ENCODE measurements at places on chromosomes 5 and 9. TPM values are rescaled to one million over a fixed set of nuclear protein-coding genes. Genes with fewer than 3 reads are reported as not detected.

The PFN3 gene
- total RNA-seq: not detected

The EQTN gene
- not detected for total RNA-seq

The SMIM33 gene
- 0.54 TPM for total RNA-seq

The ACOT12 gene
- not detected for total RNA-seq

The C5orf58 gene
- total RNA-seq: not detected

The PRRX2 gene
- total RNA-seq: 1.5 TPM

The CCDC127 gene
- 6.0 TPM for total RNA-seq

The PALM2AKAP2 gene
- 5.2 TPM for total RNA-seq

The OR1J2 gene
- not detected for total RNA-seq

The RMRP gene
- 4,811 TPM for total RNA-seq

The PITX1 gene
- total RNA-seq: 0.51 TPM

The POLE3 gene
- total RNA-seq: 77.1 TPM

The CDC14B gene
- total RNA-seq: 2.2 TPM

The ISL1 gene
- total RNA-seq: not detected

The DNAI1 gene
- not detected for total RNA-seq

The OR13C8 gene
- not detected for total RNA-seq

The WWC1 gene
- total RNA-seq: not detected

The PTBP3 gene
- 158 TPM for total RNA-seq

The STK32A gene
- not detected for total RNA-seq

The CAMK4 gene
- total RNA-seq: 80.6 TPM

The CDKN2B gene
- 9.2 TPM for total RNA-seq

The PHPT1 gene
- 161 TPM for total RNA-seq

The LHX3 gene
- total RNA-seq: not detected

The WNT8A gene
- not detected for total RNA-seq

The ZNF366 gene
- not detected for total RNA-seq

The PCDHB3 gene
- not detected for total RNA-seq

The ANKRD31 gene
- 0.29 TPM for total RNA-seq

The SHOC1 gene
- not detected for total RNA-seq

The TMEM245 gene
- total RNA-seq: 26.9 TPM

The RPS14 gene
- total RNA-seq: 1,931 TPM

The RASEF gene
- total RNA-seq: not detected

The PCDHGB1 gene
- 0.17 TPM for total RNA-seq

The PROB1 gene
- total RNA-seq: 5.2 TPM

The CNTFR gene
- not detected for total RNA-seq

The TRMT10B gene
- 14.7 TPM for total RNA-seq

The GABRA1 gene
- not detected for total RNA-seq

All from T-helper 1 cell treated with Interleukin-12 subunit alpha and Interleukin-12 subunit beta and Interleukin-4 antibody, amounts not matched to agents 30 ng/mL and 1 ng/mL, for 36 hours (primary cell).